ENCODE measurements at places on chromosomes 6 and 20.
A peak's percentile ranks its signal among the peaks of the same experiment; 100 is the strongest.

DNA sequence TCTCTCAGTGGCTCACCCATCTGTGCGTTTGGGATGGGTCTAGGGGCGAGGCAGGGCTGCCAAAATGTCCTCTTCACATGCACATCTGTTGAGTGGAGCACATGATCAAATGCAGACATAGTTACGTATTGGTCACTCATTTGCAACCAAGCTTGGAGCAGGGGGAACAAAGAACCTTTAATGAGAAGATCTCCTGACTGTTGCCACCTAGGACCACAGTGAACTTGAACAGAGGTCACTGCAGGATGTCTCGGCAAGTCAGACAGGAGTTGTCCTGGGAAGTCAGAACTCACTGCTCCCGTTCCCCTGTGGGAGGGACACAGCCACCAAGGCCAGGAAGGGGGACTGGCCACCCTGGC, 73.4 kb downstream of the SSR1 start:
- DNase-seq: no peak

DNA sequence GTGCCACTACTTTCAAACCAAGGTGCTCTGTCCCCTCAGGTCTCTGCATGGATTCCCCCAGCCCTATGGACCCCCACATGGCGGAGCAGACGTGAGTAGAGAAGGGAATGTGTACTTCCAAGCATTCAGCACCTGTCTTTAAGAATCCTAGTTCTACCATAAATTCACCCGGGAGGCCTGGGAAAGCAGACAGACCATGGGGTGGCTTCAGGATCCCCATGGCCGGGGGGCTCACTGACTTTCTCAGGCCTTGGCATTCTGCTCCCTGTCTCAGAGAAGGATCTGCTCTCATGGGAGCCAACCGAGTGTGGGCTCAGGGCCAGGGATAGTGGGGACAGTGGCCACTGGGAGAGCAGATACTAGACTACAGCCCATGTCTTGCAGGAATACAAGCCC, 2.3 kb downstream of the CDC25B start:
- no peak for DNase-seq

DNA sequence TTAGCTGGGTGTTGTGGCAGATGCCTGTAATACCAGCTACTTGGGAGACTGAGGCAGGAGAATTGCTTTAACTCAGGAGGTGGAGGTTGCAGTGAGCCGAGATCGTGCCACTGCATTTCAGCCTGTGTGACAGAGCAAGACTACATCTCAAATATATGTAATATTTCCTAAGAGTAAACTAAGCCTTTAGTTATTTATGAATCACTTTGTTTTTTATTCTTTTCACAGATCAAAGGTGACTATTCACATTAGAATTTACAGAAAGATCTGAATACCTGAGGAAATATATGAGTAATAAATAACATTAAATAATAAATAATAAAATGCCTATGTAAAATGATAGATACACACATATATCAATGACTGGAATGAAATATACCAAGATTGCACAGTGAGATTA, 630.8 kb upstream of the IMPG1 start:
- no peak for DNase-seq

- DNase-seq: no peak
These were observed 45.9 kb upstream of the POU5F1 start for GRCh38 chr6:31216208-31216898.

GRCh38 chr6:17423026-17423425, 29.6 kb downstream of the CAP2 start:
- DNase-seq: peak; percentile 47

GRCh38 chr6:109962271-109962670, 15.8 kb upstream of the GPR6 start:
- DNase-seq: no peak

GRCh38 chr6:145155873-145156782, 579.2 kb downstream of the EPM2A start:
- no peak for DNase-seq

DNA sequence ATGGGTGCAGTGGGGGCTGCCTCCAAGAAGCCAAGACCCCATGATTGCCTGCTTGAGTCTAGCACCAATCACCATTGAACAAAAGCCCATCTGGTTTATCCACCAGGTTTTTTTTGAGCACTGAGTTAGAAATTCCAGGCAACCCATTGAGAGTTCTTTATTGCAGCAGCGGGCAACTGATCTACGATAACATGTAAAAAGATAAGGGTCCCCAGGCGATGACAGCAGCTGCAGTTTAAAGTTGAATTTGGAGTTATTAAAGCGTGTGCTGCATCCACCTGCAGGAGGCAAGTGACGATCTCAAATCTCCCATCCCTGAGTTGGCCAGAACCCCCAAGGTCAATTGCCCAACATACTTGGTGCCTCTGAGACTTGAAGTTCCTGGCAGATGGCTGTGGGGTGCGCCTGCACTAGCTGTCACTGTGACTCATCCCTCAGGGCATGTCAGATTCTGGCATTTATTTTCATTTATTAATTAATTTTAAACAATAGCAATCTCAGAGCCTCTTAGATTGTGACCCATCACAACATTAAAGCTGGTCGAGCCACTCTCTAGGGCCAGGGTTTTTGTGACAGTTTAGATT, 290.4 kb upstream of the SULF2 start:
- no peak for DNase-seq

- DNase-seq: no peak
These were observed 56.8 kb downstream of the PHACTR3 start for GRCh38 chr20:59661153-59661552.

- no peak for DNase-seq
These were observed 922.2 kb upstream of the MAP3K7 start for GRCh38 chr6:91509039-91509438.

- DNase-seq: no peak
These were observed 131.7 kb downstream of the DNAH8 start for GRCh38 chr6:38846844-38847243.

GRCh38 chr20:13109658-13110057, 100.9 kb downstream of the SPTLC3 start:
- no peak for DNase-seq

DNA sequence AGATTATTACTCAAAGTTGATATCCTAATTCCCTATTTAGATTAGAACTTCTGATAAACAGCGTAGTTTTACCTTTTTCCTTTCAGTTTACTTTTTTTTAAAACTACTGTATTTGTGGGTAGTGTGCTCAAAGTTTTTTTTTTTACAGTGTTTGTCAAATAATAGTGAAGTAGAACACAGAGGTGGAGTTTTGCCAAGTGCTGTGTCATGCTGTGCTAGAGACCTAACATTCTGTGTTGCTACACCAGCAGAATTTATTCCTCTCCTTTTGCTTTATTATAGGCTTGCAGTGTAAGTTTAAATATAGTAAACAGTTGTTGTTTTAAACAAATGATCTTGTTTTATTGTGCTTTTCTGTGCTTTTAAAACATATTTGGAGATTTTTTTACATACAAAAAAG, 125.4 kb downstream of the HIVEP1 start:
- peak; percentile 72 for DNase-seq

GRCh38 chr6:140824595-140824994, 1308.1 kb upstream of the GJE1 start:
- DNase-seq: no peak

DNA sequence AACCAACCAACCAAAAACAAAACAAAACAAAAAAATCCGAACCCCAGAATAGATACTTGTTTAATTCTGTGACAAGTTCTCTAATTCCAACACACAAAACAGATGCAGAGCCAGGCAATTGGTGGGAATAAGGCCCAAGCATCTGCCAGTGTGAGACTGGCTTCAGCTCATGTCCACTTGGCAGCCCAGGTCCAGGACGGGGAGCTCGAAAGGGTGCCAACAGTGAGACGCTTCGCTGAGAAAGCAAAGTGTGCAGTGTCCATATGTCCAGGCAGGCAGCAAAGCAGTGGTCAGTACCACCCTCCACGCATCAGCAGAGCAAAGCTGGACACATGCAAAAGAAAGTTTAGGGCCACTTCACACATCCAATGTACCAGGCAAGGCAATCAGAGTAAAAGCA, 102.9 kb downstream of the RALGAPA2 start:
- DNase-seq: no peak

GRCh38 chr6:42727087-42727611, 4.8 kb upstream of the PRPH2 start:
- no peak for DNase-seq

- DNase-seq: no peak
These were observed 165.9 kb upstream of the KCNK16 start for GRCh38 chr6:39488255-39488879.

Measured in fibroblast of skin of scalp (primary cell).